ENCODE measurements at places on chromosomes 2 and 18.

DNA sequence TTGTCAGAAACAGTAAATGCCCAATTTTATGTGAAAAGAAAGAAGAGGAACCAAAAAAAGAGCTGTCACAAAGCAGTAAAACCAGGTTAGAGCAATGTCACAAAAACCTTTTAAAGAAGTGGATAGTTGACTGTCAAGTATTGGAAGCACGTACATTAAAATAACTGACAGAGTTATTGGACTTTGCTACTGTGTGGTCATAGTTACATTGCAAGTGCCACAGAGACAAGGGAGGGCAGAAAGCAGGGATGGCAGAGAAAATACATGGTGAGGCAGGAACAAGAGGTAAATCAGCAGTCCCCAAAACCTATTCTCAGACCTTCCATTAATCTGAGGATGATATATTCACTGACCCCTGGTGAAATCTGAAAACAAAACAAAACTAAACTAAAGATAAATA, 116.3 kb downstream of the LRP1B start:
- no peak for DNase-seq

DNA sequence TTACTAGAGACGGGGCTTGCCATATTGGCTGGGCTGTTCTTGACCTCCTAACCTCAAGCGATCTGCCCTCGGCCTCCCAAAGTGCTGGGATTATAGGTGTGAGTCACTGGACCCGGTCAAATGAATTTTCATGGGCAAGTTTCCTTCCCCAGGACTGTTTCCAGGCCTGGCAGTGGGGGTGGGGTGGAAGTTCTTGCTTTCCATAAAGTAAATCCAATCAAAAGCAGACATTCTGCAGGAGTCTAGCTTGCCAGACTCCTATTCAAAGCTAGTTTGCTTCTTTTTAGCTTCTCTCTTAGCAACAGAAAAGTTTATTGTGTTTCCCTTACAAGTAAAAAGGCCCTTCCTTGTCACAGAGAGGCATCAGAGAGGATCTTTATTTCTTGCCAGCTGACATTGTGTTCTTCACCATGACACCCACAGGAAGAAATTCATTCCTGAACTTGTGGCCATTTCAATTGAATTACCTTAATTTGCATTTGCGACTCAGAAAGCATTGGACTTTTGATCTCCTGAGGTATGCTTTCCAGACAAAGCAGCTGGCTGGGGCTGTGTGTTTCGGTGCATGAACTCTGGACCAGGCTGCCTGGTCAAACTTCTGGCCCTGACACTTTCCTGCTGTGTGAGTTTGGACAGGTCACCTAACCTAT, 37.9 kb downstream of the LYPD1 start:
- no peak for DNase-seq

DNA sequence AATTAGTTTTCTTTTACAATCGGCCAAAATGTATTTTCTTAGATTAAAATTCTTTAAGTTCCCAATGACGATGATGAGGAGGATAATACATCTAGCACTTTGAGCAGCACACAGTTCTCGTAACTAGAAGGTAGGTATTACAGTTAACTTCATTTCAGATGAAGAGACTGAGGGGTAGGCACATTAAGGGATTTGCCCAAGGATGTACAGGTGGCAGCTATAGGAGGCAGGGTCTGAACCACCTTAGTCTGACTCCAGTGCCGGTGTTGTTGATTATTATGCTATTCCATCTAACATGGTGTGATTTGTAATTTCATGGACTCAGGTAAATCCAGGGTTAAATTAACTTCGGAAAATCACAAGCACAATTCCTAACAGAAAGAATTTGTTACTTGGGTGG, 1.1 kb downstream of the CD28 start:
- DNase-seq: no peak

DNA sequence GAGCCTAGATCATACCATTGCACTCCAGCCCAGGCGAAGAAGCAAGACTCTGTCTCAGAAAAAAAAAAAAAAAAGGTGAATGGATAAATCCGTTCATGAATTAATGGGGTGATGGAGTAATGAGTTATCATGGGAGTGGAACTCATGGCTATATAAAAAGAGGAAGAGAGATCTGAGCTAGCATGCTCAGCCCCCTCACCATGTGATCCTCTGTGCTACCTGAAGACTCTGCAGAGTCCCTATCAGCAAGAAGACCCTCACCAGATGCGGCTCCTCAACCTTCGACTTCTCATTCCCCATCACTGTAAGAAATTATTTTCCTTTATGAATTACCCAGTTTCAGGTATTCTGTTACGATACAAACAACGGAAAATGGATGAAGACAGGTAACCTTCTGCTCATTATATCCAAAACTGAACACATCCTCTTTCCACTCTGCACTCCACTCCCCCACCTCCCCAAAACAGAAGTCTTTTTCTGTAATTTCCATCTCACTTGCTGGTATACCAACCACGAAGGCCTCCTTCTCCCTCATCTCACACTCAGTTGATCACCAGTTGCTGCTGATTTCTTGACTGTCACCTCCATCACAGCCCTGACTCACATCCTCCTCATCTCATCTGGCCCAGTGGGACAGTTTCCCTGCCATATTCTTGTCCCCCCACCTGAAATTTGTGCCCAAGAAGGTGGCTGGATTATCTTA, 8.8 kb downstream of the RETREG2 start:
- no peak for DNase-seq

- DNase-seq: no peak
Measured at GRCh38 chr2:220178991-220179695, 551.7 kb downstream of the SLC4A3 start.

GRCh38 chr18:8889489-8889888, 184.1 kb downstream of the MTCL1 start:
- DNase-seq: no peak

GRCh38 chr2:68441179-68441993, 25.7 kb downstream of the FBXO48 start:
- DNase-seq: peak; percentile 58

GRCh38 chr18:11906926-11907874, 917 bp downstream of the MPPE1 start:
- DNase-seq: no peak

DNA sequence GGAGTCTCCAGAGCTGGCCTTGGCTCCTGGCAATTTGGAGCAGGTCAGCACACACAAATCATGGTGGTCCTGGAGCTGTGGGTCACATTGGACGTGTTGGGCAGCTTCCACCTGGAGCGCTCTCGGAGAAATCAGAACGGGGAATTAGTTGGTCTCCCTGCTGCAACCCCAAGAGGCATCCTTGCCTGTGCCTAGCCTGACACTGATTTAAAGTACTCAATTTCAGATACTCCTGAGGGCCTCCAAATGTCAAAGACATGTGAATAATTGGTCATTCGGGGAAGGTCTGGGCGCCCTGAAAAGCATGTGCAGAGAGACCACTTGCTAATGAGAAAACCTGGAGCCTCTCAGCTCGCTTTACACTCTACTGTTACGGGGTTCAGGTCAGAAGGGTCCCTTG, 145.5 kb upstream of the AGAP1 start:
- no peak for DNase-seq

GRCh38 chr2:63596401-63596883, 7.7 kb downstream of the MDH1 start:
- no peak for DNase-seq

DNA sequence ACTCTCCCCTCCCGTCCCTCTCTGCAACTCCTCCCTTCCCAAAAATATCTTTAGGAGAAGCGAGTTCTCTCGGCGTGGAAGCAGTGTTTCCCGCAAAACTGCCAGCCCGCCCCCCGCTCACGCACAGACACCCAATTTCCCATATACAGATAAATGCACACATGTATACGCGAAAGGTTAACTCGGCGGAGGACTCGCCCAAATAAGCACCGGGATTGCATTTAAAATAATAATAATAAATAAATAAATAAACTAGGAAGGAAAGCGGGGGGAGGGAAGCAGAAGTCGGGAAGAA, 70.0 kb upstream of the PSMD14 start:
- DNase-seq: no peak

DNA sequence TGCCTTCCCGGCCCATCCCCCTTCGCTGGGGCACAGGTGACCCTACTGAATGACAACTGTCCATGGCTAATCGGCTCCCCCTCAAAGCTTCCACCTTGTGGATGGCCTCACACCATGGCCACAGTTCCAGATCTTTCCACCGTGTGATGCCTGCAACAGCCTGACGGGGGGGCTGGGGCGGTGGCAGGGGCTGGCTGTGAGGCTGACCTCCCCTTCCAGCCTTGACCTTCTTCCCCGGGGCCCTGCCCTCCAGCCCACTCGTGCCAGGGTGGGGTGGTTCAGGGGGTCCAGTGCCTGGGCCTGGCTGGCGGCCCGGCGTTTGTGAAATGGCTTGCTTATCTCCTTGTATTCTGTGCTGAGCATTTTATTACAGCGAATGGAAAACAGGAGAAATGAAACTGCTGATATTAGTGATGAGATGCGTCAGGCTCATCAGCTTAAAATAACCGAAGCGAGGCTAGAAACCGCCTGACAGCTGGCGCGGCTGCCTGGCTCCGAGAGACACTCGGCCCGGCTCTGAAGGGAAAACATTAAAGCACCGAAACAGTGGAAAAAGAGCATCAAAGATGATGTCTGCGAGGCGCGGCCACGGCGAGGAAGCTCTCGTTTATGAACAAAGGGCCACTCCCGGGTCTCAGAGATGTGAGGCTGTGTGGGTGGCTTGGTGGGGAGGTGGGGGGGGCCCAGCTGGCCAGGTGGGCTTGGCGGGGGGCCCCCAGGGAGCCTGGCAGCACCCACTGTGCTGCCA, 916 bp upstream of the PDCD1 start:
- peak; percentile 51 for DNase-seq
